Large intestine (tissue), 12 donors: ENCODE measurements at places on chromosomes 1 and 21.

DNA sequence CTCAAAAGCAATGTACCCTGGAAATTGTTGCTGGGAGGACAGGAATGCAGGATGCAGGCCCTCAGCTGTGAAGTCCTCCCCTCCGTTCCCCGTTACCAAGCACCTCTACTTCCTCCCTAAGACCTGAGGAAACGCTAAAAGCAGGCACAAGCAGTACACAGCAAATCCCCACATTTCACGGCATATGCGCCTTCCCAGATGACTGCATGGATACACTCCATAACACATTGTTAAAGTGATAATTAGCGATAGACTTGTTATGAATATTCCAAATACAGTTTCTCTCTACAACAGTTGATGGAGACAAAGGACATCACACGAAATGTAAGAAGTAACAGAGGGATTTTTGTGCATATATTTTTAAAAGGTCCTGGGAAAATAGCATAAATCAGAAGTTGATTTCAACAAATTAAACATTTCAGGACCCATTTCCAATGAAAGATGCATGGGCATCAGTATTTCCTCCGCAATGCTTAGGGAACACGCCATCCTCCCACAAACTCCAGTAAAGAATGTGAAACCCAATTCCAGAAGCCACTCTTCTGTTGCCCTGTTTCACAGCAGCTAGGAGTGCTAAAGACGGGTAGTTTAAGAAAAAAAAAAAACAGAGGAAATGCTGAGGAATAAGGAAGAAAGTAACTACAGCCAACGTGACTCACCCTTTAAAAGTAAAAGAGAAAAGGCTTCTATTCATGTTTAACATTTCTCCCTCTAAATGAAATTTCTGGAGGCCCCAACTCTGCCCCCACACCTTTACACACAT is 75.5 kb downstream of the HIVEP3 start:
- H3K36me3 ChIP-seq = no peaks in the 10 kb centered on the region
- no peak overlapping the region for H3K27ac ChIP-seq
- no peak overlapping the region for H3K4me3 ChIP-seq
- DNase-seq = no peak
- H3K27me3 ChIP-seq = peaks cover 8% of the 10 kb centered on the region
- H3K4me1 ChIP-seq = no peaks in the 10 kb centered on the region

- H3K36me3 ChIP-seq = no peaks in the 10 kb centered on the region
- DNase-seq = no peak
- H3K4me1 ChIP-seq = peaks cover 7% of the 10 kb centered on the region
- H3K27me3 ChIP-seq = peaks cover under 1% of the 10 kb centered on the region
- H3K4me3 ChIP-seq = no peak overlapping the region
- no peak overlapping the region for H3K27ac ChIP-seq
Observed at GRCh38 chr21:43820466-43820865, 31.1 kb downstream of the RRP1 start.

DNA sequence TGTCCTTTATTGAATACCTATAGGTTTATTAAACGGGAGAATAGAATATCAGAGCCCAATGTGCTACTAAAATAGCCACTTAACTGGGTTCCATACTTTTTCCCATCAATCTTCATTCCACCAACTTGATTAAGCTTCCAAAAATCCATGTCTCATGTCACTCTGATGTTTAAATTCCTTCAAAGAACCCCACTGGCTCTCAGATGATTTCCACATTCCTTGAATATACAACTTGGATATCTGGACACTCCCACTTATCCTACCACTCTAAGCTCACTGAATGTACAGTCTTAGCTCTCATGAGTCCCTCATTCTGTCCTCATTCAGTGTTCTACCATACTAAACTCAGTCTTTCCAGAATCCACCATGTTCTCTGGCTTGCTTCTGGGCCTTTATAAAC is 21.1 kb downstream of the COL11A1 start:
- no peaks in the 10 kb centered on the region for H3K27me3 ChIP-seq
- H3K36me3 ChIP-seq = no peaks in the 10 kb centered on the region
- H3K4me3 ChIP-seq = no peak overlapping the region
- H3K4me1 ChIP-seq = no peaks in the 10 kb centered on the region
- no peak overlapping the region for H3K27ac ChIP-seq

DNA sequence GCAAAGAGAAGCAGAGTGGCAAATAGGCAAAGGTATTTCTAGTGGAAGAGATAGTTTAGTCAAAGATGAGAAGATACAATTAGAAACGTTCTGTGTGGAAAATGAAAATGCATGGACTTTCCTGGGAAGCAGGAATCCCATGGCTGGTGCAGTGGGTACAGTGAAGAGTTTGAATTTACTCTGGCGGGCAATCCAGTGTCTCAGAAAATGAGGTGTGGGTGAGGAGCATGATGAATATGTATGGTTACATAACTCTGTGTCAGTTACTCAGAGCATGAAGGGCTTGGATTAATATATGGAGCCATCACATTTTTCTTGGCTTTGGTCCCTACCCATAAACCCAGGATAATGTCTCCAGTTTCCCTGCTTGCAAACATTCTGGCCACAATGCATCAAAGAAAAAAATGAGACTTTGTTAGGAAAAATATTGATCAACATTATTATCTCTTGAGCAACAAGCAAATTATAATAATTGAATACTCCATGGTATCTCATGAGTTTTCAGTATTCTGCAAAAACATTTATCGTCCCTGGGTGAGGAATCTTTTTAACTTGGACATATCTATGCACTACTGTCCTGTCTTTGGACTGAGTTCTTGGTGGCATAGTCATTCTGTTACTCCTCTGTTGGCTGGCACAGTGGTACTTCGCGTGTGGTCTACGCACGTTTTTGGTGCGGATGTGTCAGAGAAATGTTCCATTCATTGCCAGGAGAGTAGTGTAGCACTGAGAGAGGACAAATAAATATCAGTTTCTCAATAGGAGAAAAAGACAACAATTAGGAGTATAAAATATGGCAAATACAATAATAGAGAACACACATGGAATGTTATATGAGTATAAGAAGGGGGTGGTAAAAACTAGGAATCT is 173.7 kb upstream of the C1orf105 start:
- no peak for DNase-seq
- no peaks in the 10 kb centered on the region for H3K36me3 ChIP-seq
- H3K4me3 ChIP-seq = no peak overlapping the region
- no peak overlapping the region for H3K27ac ChIP-seq

GRCh38 chr1:153921803-153922075 is 1.0 kb downstream of the GATAD2B start:
- no peak for DNase-seq
- peaks cover 7% of the 10 kb centered on the region for H3K4me1 ChIP-seq
- peak overlapping the region; percentile 15 for H3K27ac ChIP-seq
- peak overlapping the region; percentile 78 for H3K4me3 ChIP-seq

DNA sequence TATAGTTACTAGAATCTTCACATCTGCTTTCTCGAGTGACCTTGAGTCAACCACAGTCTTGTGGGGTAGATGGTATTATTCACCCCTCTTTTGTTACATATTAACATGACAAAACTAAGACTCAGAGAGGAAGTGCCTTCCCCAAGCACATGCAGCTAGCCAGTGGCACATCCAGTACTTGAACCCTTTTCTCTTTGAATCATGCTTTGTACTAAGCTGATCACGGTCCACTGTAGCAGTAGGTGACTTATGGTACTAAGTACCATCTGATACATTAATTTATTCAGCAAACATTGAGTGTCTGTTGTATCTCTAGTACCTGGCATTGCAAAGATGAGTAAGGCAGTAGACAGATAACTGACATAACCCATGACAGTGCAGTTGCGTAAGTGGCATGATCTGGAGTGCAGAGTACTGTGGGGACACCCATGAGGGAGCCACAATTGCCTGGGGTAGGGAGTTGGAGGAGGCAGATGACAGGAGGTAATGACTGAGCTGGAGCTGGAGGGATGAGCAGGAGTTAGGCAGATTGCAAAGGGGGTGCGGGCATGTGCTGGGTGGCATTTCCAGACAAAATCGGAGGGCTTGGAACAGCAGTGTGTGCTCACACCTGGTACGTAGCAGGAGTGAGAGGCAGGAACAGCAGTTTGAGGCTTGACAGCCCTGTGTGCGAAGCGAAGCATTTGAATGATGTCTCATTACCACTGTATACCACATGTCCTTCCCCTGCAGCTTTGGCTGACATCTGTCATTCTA is 29.8 kb downstream of the UCK2 start:
- no peaks in the 10 kb centered on the region for H3K36me3 ChIP-seq
- H3K27ac ChIP-seq = peak overlapping the region; percentile 72
- no peak overlapping the region for H3K4me3 ChIP-seq
- peaks cover 43% of the 10 kb centered on the region for H3K4me1 ChIP-seq

- H3K4me3 ChIP-seq = no peak overlapping the region
- peaks cover 3% of the 10 kb centered on the region for H3K36me3 ChIP-seq
- H3K4me1 ChIP-seq = peaks cover 24% of the 10 kb centered on the region
- no peak for DNase-seq
Observed at GRCh38 chr1:207830788-207831187, 78.9 kb downstream of the CD46 start.

- DNase-seq = no peak
- no peaks in the 10 kb centered on the region for H3K36me3 ChIP-seq
- H3K4me1 ChIP-seq = peaks cover 8% of the 10 kb centered on the region
- H3K27me3 ChIP-seq = peaks cover 6% of the 10 kb centered on the region
Observed at GRCh38 chr1:22415489-22415888, 36.2 kb upstream of the ZBTB40 start.

GRCh38 chr1:82790556-82790955 is 989.8 kb downstream of the ADGRL2 start:
- H3K27me3 ChIP-seq = no peaks in the 10 kb centered on the region
- H3K27ac ChIP-seq = no peak overlapping the region
- no peaks in the 10 kb centered on the region for H3K36me3 ChIP-seq

GRCh38 chr21:17580319-17580718 is 32.4 kb downstream of the BTG3 start:
- H3K36me3 ChIP-seq = peaks cover 2% of the 10 kb centered on the region
- DNase-seq = no peak
- H3K27me3 ChIP-seq = no peaks in the 10 kb centered on the region
- no peaks in the 10 kb centered on the region for H3K4me1 ChIP-seq
- H3K27ac ChIP-seq = no peak overlapping the region
- no peak overlapping the region for H3K4me3 ChIP-seq

DNA sequence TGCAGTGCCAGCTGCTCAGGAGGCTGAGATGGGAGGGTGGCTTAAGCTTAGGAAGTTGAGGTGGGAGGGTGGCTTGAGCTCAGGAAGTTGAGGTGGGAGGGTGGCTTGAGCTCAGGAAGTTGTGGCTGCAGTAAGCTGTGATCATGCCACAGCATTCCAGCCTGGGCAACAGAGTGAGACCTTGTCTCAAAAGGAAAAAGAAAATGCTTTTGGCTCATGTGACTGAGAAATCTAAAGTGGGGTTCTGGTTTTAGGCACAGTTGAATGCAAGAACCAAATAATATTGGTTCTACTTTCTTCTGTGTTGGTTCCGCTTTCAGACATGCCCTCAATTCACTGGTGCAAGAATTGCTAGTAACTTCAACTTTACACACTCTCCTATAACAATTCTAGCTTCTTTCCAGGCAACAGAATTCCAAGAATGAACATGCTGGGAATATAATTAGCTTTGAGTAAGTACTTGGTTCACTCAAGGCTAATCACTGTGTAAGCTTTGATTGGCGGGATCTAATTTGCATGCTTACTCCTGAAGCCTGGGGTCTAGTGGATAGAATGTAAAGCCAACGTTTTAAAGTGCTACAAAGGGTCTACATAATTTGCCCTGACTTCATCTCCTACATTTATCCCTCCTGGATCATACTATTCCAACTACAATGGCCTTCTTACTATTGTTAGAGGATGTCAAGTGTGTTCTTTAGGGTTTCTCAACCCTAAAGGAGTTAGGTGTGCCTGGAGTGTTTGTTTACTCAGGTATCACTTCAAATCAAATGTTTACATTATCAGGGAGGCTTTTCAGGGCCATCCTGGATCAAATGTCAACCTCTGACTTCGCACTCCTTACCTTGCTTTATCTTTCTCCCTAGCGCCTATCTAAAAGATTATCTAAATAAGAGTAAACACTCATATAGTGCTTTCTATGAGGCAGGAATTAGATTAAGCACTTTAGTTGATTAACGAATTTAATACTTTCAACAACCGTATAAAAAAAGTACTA is 115.1 kb downstream of the SLC16A1 start:
- H3K27ac ChIP-seq = no peak overlapping the region
- no peak overlapping the region for H3K4me3 ChIP-seq
- no peaks in the 10 kb centered on the region for H3K36me3 ChIP-seq

DNA sequence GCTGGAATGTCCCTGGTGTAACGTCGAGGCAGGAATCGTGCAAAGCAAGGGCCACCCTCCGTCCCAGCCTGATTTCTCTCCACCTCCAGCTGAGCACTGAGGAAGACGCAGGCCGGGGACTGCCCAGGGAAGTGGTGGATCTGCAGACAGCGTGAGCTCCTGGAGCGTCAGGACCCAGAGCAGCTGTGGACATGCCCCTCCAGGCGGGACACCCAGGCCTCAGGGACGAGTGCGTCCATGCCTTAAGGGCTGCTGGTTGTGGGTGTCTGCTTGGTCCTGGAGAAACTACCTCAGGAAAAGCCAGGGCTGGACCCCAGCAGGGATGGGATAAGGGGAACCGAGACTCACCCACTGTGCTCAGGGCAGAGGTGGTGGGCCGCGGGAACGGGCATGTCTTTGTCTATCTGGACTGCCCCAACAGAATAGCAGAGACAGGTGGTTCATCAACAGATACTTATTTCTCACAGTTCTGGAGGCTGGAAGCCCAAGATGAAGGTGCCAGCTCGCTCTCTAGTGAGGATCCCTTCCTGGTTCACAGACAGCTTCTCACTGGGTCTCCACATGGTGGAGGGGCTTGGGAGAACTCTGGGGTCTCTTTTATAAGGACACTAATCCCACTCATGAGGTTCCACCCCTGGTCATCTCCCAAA is 5.8 kb upstream of the MMEL1 start:
- H3K36me3 ChIP-seq = no peaks in the 10 kb centered on the region
- no peak overlapping the region for H3K27ac ChIP-seq
- no peak for DNase-seq
- H3K4me3 ChIP-seq = no peak overlapping the region
- H3K4me1 ChIP-seq = peaks cover 30% of the 10 kb centered on the region

GRCh38 chr1:42551180-42551579 is 88.1 kb downstream of the CCDC30 start:
- H3K4me1 ChIP-seq = no peaks in the 10 kb centered on the region
- H3K36me3 ChIP-seq = no peaks in the 10 kb centered on the region
- H3K27me3 ChIP-seq = no peaks in the 10 kb centered on the region
- no peak for DNase-seq
- no peak overlapping the region for H3K4me3 ChIP-seq

- DNase-seq = peak; percentile 92
- H3K4me1 ChIP-seq = peaks cover 7% of the 10 kb centered on the region
- peak within 1 kb of the TSS; percentile 94 for H3K27ac ChIP-seq
- H3K36me3 ChIP-seq = no peaks in the 10 kb centered on the region
- H3K27me3 ChIP-seq = no peaks in the 10 kb centered on the region
- peak within 1 kb of the TSS; percentile 71 for H3K4me3 ChIP-seq
Observed at GRCh38 chr21:15064576-15065391, at the start of gene NRIP1. Gene NRIP1, minus strand, starts transcription at chr21:15065000. Its CDS starts 96,808 bp downstream, at chr21:14968192.

DNA sequence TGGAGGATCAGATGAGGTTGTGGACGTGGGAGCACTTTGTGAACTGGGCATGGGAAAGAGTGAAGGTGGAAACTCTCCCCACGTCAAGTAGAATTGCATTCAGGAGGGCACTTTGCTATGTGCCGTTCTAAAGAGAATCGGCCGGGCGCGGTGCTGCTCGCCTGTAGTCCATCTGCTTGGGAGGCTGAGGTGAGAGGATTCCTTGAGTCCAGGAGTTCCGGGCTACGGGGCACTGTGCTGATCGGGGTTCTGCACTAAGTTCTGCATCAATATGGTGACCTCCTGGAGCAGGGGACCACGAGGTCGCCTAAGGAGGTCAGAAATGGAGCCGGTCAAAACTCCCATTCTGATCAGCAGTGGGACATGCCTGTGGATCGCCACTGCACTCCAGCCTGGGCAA is 141.9 kb downstream of the PEX14 start:
- H3K4me3 ChIP-seq = no peak overlapping the region
- DNase-seq = no peak
- no peak overlapping the region for H3K27ac ChIP-seq

- H3K27ac ChIP-seq = no peak overlapping the region
- H3K4me1 ChIP-seq = no peaks in the 10 kb centered on the region
- no peak for DNase-seq
- H3K27me3 ChIP-seq = no peaks in the 10 kb centered on the region
Observed at GRCh38 chr1:22159891-22160290, 17.0 kb upstream of the WNT4 start.
